Activated CD8-positive, alpha-beta memory T cell treated with anti-CD3 and anti-CD28 coated beads, Interleukin-2, amount 10 ng/mL, durations not matched to agents 7 days and 5 days (primary cell): ENCODE measurements at places on chromosomes 13 and 19.

DNA sequence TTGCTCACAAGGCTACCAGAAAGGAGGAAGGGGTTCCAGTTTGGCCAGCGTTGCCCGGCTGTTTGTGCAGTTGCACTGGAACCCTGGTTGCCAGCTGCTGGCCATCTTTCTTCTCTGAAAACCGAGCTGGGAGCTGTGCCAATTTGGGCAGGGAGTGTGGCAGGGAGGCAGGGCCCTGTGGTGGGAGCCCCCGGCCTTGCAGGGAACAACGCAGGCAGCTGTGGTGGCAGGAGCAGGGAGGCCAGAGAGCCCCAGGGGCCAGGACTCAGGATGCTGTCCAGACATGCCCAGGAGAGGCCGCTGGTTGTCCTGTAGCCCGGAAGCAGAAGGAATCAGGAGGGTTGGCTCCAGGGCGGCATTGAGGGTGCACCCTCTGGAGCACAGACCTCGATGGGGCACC is 4.8 kb downstream of the KMT5C start:
- DNase-seq, result no peak

DNA sequence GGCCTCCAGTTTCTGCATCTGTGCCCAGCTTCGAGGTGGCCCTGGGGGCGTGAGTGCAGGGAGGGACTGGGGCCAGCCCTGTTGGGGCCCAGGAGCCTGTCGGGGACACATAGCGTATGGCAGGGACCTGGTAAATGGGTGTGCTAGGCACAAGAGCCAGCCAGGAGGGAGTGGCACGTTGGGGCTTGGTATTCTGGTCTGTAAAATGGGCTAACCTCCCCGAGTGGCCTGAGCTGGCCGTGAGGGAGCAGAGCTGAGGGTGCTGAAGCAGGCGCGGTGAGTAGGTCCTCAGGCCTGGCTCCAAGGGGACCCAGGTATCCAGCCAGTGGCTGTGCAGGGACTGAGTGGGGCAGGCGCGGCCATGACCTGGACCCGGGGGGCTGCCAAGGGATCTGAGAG is 4.3 kb downstream of the PTOV1 start:
- no peak for DNase-seq

- DNase-seq, result no peak
Observed at GRCh38 chr13:59363313-59363712, 800.4 kb downstream of the DIAPH3 start.

- DNase-seq, result no peak
Observed at GRCh38 chr19:49971991-49972411, 11.0 kb upstream of the SIGLEC11 start.

- DNase-seq, result no peak
Observed at GRCh38 chr13:30700364-30700763, 35.0 kb upstream of the ALOX5AP start.
